Fibroblast of villous mesenchyme (primary cell): ENCODE measurements at places on chromosomes 3 and 15. TPM values are rescaled to one million over a fixed set of nuclear protein-coding genes. Genes with fewer than 3 reads are reported as not detected.
A peak's percentile ranks its signal among the peaks of the same experiment; 100 is the strongest.

DNA sequence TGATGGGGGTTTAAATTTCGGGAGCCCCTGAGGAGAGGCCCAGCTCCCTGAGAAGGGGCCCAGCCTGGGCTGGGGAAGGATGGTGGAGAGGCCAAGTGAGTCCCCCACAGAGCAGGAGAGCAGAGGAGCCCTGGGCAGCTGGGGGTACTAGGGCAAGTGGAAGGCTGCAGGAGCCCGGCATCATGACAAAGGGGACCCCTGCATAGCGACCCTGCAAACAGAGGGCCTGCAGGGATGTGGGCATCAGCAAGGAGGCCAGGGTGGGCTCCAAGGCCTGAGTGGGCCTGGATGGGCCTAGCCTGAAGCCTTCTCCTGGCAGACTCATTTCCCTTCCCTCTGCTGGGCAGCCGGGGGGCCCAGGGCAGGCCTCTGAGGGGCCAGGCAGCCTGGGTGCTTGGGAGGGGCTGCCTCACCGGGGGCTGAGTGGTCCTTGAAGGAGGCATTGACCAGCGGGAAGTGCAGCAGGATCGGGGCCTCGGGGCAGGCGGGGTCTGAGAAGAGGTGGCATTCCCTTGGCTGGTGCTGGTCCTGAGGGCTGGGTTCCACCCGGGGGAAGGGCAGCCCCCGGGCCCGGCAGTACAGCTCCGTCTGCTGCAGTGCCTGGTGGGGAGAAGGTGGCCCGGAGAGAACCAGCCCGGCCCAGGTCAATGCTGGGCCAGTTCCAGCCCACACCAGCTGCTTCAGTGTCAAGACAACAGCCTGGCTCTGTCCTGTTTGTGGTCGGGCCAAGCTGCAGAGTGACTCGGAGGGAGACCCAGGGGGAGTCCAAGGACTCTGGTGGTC is 24.7 kb downstream of the PLA2G4D start:
- no peak for DNase-seq

GRCh38 chr15:99371180-99372103 is 120.2 kb downstream of the LRRC28 start:
- DNase-seq: peak; percentile 11

DNA sequence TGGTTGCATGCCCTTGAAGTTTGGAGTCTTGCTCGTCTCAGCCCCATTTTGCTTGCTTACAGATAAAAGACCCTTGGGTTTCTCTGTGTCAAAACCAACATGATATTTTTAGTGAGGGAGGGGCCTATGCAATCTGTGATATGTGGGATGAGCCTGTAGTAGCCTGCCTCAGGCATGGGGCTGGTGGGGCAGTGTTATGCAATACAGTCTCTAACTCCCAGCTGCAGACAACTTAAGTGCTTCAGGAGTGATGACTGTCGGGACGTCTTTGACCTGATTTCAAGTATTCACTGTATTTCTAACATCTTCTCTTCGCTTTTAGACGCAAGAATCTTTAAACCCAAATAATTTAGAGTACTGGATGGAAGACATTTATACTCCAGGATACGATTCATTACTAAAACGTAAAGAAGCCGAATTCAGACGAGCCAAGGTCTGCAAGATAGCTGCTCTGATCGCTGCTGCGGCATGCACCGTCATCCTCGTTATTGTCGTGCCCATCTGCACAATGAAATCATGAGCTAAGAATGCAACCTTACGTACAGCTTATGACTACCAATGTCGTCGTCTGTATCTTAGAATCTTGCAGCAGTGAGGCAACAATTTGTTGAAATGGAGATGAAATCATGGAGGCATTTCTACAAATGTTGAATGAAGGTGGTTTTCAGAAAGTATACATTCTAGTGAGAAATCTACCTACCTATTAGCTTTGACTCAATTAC is 35.9 kb downstream of the MINAR1 start:
- no peak for DNase-seq

DNA sequence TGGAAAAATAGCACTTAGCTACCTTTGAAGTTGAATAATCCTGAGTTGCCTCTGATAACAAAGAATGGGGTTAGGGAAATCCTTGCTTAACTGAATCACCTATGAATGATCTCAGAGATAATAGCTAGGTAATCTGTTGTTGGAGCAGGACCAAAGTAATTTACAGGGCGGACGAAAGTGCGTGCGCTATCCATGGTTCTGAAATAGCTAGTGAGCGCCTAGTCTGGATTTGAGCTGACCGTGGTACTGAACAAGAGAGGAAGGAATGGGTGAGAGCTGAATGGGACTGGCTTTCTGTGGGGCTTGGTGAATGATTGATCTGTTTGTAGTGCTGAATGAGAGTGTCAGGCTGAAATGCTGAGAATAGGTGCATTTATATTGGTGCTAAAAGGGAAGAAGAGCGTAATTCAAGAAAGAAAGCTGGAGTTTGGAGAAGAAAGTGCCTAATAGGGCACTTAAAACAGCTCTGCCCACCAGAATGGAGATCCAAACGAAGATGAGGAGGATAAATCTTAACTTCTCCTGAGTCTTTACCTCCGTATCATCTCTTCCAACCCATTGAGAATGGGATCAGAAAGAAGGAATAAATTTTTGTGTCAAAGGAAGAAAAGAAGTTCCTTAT is 10.1 kb downstream of the SCN10A start:
- DNase-seq: peak; percentile 81

DNA sequence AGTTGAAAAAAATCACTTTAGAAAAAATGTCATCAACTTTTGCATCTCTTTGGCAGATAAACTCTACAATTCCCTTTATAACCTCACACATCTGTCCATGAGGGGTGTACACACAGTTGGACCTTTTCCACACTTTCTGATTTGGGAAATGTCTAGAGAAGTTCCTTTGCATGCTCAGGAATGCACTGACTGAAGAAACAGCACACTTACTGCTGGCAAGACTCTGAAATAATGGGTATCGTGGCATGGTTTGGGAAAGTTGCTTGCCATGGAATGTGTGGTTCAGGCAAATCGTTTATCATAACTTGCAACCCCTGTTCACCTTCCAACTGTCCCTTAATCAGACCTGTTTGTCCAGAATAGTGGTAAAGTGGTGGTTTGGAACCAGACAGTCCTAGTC is 135.3 kb upstream of the TGFBR2 start:
- no peak for DNase-seq

The SLC9A9 gene
- 2.9 and 3.5 TPM in 2 replicates for total RNA-seq

The DPPA4 gene
- total RNA-seq: not detected in 2 replicates

The WNT5A gene
- 1,105 and 1,763 TPM in 2 replicates for total RNA-seq

GRCh38 chr3:156729460-156730179 is 55.2 kb downstream of the TIPARP start:
- DNase-seq: peak; percentile 33
